ENCODE measurements at places on chromosomes 3 and 15.

DNA sequence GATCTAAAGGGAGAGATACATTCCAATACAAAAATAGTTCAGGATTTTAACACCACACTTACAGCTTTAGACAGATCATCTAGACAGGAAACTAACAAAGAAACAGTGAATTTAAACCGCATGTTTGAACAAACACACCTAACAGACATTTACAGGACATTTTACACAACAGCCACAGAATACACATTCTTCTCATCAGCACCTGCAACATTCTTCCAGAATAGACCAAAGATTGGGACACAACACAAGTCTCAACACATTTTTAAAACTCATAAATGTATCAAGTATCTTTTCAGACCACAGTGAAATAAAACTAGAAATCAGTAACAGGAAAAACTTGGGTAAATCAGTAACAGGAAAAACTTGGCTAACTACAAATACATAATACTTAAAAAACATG is 256.3 kb downstream of the MCTP2 start:
- no peak for DNase-seq

DNA sequence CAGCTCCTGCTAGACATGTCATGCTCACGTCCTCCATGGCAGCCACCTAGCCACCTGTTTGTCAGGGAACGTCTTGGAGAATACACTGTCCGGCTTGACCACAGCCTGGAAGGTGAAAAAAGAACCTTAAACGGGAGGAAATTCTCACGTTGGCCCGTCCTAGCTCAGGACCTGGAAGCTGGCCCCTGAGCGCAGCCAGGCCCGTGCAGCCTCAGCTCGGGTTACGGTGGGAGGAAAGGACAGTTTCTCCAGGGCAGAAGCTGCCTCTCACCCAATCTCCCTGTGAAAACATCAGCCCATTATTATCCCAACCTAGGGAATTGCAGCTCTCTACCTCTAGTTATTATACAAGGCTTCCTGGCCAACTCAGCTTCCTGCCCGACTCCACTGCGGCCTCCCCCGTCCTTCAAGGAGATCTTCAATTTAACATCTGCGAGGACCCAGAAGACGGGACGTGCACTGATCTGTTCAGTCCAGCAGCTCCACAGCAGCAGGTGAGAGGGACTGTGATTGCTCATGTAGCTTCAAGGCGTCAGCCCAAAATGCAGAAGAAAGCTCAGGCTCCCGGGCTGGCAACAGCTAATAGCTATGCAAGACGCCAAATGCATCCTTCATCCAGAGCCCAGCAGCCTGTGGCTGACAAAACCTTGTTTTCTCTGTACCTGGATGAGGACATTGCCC is 84.7 kb downstream of the ADAMTS17 start:
- no peak for DNase-seq

- no peak for DNase-seq
Observed at GRCh38 chr3:141998669-141999290, 122.3 kb downstream of the ATP1B3 start.

- DNase-seq: no peak
Observed at GRCh38 chr3:115068799-115069198, 78.3 kb downstream of the ZBTB20 start.

DNA sequence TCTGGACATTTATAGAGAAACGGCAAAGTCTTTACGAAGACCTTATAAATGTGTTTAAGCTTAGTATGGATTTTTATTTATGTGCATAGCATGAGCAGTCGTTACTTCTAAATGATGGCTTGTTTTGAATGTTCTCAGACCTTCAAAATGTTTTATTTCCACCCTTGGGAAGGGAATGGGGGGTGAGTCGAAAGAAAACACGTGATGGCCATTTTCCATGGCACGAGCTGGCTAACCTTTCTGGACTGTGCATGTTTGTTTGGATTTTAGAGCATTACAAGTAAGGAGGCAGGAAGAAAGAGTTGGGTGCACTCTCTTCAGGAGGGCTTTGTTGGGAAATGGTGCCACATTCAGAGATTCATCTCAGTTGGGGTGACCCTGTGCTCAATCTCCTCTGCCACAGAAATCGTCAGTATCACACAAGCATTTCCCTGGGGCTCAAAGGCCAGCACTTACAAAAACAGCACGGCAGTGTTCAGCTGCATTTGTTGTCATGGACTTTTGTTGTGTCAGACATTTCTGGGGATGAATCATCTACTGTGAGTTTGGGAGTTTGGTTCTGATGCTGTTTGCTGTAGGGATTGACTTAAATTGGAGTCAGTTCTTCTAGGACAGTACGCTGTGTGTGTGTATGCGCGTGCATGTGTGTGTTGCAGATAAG is 52.3 kb upstream of the ADAMTS9 start:
- DNase-seq: no peak

DNA sequence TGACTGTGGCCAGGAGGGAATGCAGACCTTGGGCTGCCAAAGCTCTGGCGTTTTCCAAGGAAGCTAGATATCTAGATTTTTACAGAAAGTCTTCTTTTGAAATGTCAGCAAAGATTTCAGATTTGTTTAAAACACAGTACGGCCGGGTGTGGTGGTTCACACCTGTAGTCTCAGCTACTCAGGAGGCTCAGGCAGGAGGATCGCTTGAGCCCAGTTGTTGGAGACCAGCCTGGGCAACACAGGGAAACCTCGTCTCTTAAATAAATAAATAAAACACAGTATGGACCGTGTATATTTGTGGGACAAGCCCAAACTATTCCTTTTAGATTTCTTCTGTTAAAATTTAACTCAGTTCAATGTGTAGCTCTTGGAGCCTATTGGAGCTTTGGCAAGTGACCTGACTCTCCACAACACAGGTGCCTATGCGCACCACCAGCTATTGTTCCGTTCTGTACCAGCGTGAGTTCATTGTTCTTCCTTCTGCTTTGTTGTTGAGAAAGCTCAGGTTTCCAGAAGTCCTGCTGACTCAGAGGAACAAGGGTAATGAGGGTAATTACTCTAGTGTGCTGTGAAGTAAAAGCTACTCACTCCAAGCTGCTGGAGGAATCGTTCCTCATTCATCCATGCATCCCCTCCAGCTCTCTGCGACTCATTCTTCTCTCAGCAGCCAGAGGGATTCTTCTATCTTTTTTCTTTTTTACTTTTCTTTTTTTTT is 73.1 kb upstream of the SLC6A6 start:
- no peak for DNase-seq

DNA sequence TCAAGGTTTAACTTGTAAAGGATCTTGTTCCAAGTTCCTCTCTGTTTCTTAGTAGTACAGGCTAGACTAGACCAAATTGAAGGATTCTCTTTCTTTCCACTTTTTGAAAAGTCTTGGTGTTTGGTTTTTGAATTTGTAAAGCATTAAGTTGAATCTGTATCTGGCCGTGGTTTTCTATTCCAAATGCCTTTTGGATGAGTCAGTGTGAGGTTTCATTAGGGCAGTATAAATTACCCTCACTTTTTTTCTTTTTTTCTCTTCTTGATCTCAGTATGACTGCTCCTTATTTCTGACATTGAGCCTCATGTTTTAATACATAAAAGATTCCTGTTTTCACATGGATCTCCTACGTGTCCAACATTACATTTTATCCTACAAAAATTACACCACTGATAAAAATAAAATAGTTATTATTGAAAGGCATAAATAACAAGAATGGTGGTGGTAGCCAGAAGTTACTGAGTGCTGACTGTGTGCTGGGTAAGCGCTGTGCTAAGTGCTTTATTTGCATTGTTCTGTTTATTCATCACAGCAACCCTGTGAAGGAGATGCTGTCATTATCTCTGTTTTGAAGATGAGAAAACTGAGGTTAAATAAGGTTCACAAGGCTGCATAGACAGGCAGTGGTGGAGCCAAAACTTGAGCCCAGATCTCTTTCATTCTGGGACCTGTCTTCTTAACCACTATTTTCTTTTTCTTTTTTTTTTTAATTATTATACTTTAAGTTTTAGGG is 48.3 kb downstream of the MITF start:
- DNase-seq: no peak

DNA sequence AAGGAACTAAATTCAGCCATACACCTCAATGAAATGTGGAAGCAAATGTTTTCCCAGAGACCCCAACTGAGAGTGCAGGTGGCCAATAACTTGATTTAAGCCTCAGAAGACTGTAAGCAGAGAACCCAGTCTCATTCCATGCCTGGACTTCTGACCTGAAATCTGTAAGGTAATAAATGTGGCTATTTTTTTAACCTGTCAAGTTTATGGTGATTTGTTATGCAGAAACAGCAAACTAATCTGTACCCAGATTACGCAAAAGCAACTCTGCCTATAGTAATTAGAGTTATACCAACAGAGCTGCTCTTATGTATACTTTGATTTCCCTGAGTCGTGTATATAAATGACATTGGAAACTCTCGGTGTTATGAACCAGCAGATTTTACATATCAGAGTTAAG is 534.0 kb upstream of the NAALADL2 start:
- no peak for DNase-seq

- DNase-seq: no peak
Observed at GRCh38 chr15:101088788-101089578, 162.9 kb downstream of the CHSY1 start.

GRCh38 chr15:34241376-34242330 is 16.8 kb downstream of the EMC4 start:
- DNase-seq: peak; percentile 2

- no peak for DNase-seq
Observed at GRCh38 chr15:40785814-40786213, 16.0 kb downstream of the C15orf62 start.

GRCh38 chr3:176948151-176948550 is 249.1 kb downstream of the TBL1XR1 start:
- no peak for DNase-seq

GRCh38 chr15:86139828-86140227 is 60.2 kb downstream of the AGBL1 start:
- DNase-seq: no peak

- DNase-seq: no peak
Observed at GRCh38 chr3:149581248-149581647, 76.6 kb downstream of the WWTR1 start.

DNA sequence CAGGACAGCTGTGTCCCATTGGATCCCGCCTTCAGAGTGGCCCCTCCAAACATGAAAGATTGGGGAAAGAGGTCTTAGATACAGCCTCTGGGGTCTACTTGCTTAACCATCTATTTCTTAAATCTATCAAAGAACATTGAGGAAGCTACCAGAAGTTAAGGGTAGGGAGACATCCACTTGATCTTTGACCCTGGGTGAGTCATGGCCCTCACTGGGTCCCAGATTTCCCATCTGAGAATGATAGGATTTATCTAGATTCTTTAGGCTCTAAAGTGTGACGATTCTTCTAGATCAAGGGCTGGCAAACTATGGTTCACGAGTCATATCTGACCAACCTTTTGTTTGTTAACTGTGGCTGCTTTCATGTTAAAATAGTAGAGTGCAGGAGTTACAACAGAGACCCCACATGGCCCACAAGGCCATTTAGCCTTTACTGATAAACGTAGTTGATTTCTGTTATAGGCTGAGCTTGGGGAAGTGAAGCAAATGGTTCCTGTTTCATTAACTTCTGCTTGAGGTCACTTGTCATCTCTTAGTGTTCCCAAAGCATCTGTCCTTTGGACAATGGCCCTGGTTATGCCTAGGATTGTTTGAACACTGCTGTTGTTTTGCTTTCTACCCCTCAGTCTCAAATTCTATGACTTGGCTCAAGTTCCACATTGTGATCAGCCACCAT is 8.0 kb downstream of the MUC13 start:
- DNase-seq: no peak

DNA sequence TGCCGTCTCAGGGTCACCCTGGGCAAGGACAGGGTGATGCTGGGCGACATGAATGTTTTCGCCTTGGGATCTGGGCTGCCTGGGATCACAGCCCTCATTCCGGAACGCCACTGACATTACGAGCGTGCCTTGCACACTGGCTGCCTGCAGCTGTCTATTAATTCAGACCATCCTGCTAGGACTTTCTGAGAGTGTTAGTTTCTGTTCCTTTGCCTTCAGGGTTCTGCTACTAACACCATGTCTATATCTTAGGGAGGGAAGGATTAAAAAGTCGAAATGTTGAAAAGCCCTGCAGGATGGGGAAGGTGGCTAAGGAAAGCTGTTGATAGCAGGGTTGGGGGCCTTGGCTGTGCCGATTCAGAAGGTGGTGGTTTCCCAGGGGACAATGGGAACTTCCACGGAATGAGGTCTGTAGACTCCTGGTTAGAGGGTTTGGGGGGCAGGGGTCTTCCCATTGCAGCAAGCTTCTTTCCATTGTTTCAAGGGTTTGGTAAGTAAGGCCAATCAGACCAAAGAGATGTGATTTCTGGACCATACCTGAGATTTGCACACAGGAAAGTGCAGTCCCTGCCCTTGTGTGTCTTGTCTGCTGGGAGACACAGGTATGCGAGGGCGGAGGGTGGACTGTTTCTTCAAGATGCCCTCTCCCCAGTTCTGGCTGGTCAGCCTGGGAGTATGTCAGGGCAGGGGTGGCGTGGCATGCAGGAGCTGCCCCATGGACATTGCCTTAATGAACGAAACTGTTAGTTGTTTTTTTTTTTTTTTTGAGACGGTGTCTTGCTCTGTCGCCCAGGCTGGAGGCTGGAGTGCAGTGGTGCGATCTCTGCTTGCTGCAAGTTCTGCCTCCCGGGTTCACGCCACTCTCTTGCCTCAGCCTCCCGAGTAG is 50.9 kb downstream of the RGMA start:
- no peak for DNase-seq

GRCh38 chr15:31503256-31503655 is 176.6 kb downstream of the KLF13 start:
- no peak for DNase-seq

DNA sequence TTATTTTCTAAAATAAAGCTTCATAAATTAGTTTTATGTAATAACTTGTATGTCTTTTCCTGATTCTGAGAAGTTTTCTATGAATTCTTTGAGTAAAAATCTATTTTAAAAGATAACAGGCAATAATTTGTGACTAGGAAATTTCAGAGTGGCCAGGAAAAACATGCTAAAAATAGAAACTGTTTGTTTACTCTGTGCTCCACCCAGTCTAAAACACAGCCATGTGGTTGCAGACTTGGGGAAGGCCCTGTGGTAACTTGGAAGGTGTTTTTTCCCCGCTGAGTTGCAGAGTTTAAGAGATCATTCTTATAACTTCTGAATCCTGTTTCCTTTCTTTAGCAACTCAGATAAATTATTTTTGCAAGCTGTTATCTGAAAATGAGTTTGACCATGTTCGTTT is 21.9 kb downstream of the PLCL2 start:
- no peak for DNase-seq

GRCh38 chr3:185778094-185778493 is 46.7 kb downstream of the IGF2BP2 start:
- DNase-seq: no peak

DNA sequence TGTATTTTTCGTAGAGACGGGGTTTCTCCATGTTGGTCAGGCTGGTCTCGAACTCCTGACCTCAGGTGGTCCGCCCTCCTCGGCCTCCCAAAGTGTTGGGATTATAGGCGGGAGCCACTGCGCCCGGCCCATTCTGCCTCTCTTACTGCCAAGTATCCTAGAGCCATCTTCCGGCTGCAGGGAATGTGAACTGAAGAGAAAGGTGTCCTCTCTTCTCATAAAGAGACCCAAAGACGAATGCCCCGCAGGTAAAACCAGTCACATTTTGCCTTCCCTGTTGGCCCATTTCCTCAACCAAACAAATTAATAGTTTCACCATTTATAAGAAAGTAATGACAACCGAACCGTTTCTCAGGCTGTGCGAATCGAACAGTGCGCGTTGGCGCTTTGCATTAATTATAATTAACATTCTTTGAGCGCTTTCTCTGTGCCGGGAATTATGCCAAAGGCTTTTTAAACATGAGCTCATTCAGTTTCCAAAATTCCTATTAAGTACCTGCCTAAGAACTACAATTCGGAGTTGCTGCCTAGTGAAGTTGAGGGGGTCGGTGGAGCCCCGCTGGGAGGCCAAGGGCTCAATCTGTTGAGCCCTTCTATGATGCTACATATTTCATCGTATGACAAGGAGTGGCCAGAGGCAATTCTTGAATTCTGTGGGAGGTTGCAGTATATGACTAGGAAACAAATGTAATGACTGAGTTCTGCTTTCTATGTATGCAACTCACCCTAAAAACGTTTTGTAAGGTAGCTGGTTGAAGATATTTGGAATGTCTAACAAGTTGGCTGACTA is 819 bp upstream of the RPL24 start:
- no peak for DNase-seq

All from CMK (cell line).